ENCODE measurements at places on chromosomes 12 and 14. TPM values are rescaled to one million over a fixed set of nuclear protein-coding genes. Genes with fewer than 3 reads are reported as not detected.
A peak's percentile ranks its signal among the peaks of the same experiment; 100 is the strongest.

The ABCB9 gene
- total RNA-seq, result 3.2 TPM

The RIN3 gene
- total RNA-seq, result 19.3 TPM

GRCh38 chr12:33357181-33357580 lies 82.4 kb downstream of the SYT10 start:
- H3K27me3 ChIP-seq, result no peaks in the 10 kb centered on the region
- H3K27ac ChIP-seq, result no peak overlapping the region
- no peaks in the 10 kb centered on the region for H3K36me3 ChIP-seq
- no peak overlapping the region for H3K4me3 ChIP-seq
- DNase-seq, result no peak

GRCh38 chr14:73026243-73026844 lies 562 bp downstream of the ZFYVE1 start:
- H3K27ac ChIP-seq, result peak overlapping the region; percentile 98
- no peak for DNase-seq
- H3K27me3 ChIP-seq, result no peaks in the 10 kb centered on the region
- H3K4me3 ChIP-seq, result peak overlapping the region; percentile 96
- peaks cover 23% of the 10 kb centered on the region for H3K4me1 ChIP-seq
- peaks cover 30% of the 10 kb centered on the region for H3K36me3 ChIP-seq

- H3K27ac ChIP-seq, result no peak overlapping the region
- no peaks in the 10 kb centered on the region for H3K4me1 ChIP-seq
- peaks cover 39% of the 10 kb centered on the region for H3K27me3 ChIP-seq
Observed at GRCh38 chr12:55692631-55693322, 14.9 kb downstream of the ITGA7 start.

The GALNT6 gene
- 24.8 TPM for total RNA-seq

The LGR5 gene
- total RNA-seq, result not detected

DNA sequence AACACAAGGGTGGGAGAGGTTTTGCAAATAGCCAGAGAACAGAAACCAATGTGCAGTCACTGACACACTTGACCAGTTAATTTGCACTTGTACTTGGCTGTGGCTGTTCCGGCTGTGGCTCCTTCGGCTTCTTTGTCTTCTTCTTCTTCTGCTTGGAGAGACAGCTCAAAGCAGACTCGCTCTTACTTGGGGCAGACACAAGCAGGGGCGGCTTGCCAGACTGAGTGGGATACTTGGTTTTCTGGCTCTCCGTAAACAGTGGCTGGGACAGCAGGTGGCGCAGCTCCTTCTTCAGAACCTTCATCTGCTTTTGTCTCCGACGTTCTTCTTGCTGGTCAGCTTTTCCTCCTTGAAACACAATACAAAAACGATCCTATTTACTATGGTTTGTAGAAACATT lies 25.0 kb downstream of the OTUB2 start:
- H3K4me1 ChIP-seq, result no peaks in the 10 kb centered on the region
- peaks cover 89% of the 10 kb centered on the region for H3K36me3 ChIP-seq
- H3K27me3 ChIP-seq, result no peaks in the 10 kb centered on the region
- H3K27ac ChIP-seq, result no peak overlapping the region
- H3K4me3 ChIP-seq, result no peak overlapping the region
- DNase-seq, result peak; percentile 28

The KERA gene
- not detected for total RNA-seq

GRCh38 chr12:11618046-11618445 lies 31.4 kb upstream of the ETV6 start:
- H3K27ac ChIP-seq, result no peak overlapping the region
- H3K4me1 ChIP-seq, result no peaks in the 10 kb centered on the region
- no peaks in the 10 kb centered on the region for H3K36me3 ChIP-seq
- no peaks in the 10 kb centered on the region for H3K27me3 ChIP-seq

GRCh38 chr12:131443019-131444000 lies 267.6 kb upstream of the SFSWAP start:
- H3K4me3 ChIP-seq, result no peak overlapping the region
- H3K27me3 ChIP-seq, result no peaks in the 10 kb centered on the region
- no peak for DNase-seq

DNA sequence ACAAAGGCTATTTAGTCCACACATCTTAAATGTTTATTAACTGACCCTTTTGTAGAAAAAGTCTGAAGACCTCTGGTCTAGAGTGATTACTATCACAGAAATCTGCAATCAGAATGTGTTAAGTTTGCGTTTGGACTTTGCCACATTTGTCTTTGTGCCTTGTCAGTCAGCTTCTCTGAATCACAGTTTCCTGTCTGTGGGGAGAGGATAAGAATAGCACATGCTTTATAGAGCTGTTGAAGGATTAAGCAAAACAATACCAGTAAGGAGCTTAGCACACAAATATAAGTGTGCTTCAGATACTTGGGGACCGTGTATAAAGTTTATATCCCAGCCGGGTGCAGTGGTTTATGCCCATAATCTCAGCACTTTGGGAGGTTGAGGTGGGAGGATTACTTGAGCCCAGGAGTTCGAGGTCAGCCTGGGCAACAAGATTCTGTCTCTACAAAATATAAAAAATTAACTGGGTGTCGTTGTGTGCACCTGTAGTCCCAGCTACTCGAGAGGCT lies 63.0 kb upstream of the BTG1 start:
- no peaks in the 10 kb centered on the region for H3K36me3 ChIP-seq
- peaks cover 13% of the 10 kb centered on the region for H3K4me1 ChIP-seq
- H3K4me3 ChIP-seq, result no peak overlapping the region
- peak overlapping the region; percentile 69 for H3K27ac ChIP-seq
- peak; percentile 81 for DNase-seq
- H3K27me3 ChIP-seq, result no peaks in the 10 kb centered on the region

- H3K36me3 ChIP-seq, result peaks cover 17% of the 10 kb centered on the region
- peak; percentile 70 for DNase-seq
- H3K4me3 ChIP-seq, result peak within 1 kb of the TSS; percentile 95
- peaks cover 23% of the 10 kb centered on the region for H3K4me1 ChIP-seq
- H3K27ac ChIP-seq, result peak within 1 kb of the TSS; percentile 57
Observed at GRCh38 chr12:121712461-121713256, at the start of gene TMEM120B. TSS of gene TMEM120B (plus strand) at chr12:121712752. CDS start at chr12:121712896, 144 bp downstream.

DNA sequence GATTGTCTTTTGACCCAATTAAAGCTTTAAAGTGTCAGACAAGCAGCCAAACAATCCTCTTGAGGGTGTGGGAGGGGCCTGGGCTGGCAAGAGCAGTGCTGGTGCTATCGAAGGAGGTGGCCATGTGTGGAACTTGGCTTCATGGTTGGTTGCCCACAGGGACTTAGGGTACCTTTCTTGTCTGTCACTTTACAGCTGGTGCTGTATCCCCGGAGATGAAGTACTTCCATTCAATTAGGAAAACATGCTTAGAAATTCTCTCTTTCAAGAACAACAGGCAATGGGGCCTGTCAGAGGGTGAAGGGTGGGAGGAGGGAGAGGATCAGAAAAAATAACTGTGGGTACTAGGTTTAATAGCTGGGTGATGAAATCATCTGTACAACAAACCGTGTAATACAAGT lies 86.5 kb downstream of the DAAM1 start:
- no peak overlapping the region for H3K4me3 ChIP-seq
- no peaks in the 10 kb centered on the region for H3K27me3 ChIP-seq
- H3K27ac ChIP-seq, result peak overlapping the region; percentile 81
- DNase-seq, result peak; percentile 21
- peaks cover 38% of the 10 kb centered on the region for H3K4me1 ChIP-seq
- no peaks in the 10 kb centered on the region for H3K36me3 ChIP-seq

The SOX5 gene
- 0.98 TPM for total RNA-seq

The COCH gene
- total RNA-seq, result 0.23 TPM

GRCh38 chr14:105700622-105701288 lies 174.4 kb downstream of the TMEM121 start:
- peak; percentile 36 for DNase-seq
- H3K27ac ChIP-seq, result peak overlapping the region; percentile 76
- no peak overlapping the region for H3K4me3 ChIP-seq
- H3K36me3 ChIP-seq, result peaks cover 7% of the 10 kb centered on the region

GRCh38 chr12:55955800-55956508 lies 9.9 kb downstream of the PMEL start:
- H3K27ac ChIP-seq, result peak overlapping the region; percentile 32
- peak; percentile 88 for DNase-seq
- no peaks in the 10 kb centered on the region for H3K27me3 ChIP-seq
- H3K4me1 ChIP-seq, result peaks cover 28% of the 10 kb centered on the region

The NEUROD4 gene
- not detected for total RNA-seq

DNA sequence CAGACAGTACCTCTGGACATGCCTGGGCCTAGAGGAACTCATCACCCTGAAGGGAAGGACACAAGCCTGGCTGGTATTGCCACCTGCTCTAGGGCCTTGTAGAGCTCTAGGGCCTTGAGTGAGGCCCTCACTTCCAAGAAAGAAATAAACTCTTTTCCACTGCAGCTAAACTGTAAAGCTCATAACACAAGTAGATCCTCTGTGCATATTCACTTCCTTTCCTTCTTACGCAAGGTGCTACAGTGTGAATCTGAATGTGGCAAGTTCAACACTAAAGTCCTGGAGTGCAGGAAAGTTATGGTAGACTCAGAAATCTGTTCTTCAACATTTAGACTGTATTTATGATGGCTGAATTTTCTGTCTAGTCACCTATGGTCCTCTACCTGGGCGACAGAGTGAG lies 14.5 kb downstream of the RNASE3 start:
- DNase-seq, result no peak
- H3K27me3 ChIP-seq, result peaks cover 18% of the 10 kb centered on the region
- H3K36me3 ChIP-seq, result no peaks in the 10 kb centered on the region
- H3K4me1 ChIP-seq, result no peaks in the 10 kb centered on the region
- no peak overlapping the region for H3K27ac ChIP-seq

- DNase-seq, result no peak
- H3K27me3 ChIP-seq, result peaks cover 9% of the 10 kb centered on the region
- no peaks in the 10 kb centered on the region for H3K36me3 ChIP-seq
- no peak overlapping the region for H3K4me3 ChIP-seq
- no peaks in the 10 kb centered on the region for H3K4me1 ChIP-seq
- H3K27ac ChIP-seq, result no peak overlapping the region
Observed at GRCh38 chr14:90382491-90383125, 14.2 kb upstream of the CALM1 start.

The RASAL1 gene
- total RNA-seq, result not detected

- peaks cover 13% of the 10 kb centered on the region for H3K4me1 ChIP-seq
- peak overlapping the region; percentile 42 for H3K27ac ChIP-seq
- DNase-seq, result no peak
- H3K36me3 ChIP-seq, result peaks cover 8% of the 10 kb centered on the region
Observed at GRCh38 chr14:85583380-85583779, 53.4 kb downstream of the FLRT2 start.

The CLEC9A gene
- not detected for total RNA-seq

- H3K27me3 ChIP-seq, result no peaks in the 10 kb centered on the region
- H3K27ac ChIP-seq, result no peak overlapping the region
- DNase-seq, result no peak
- peaks cover 15% of the 10 kb centered on the region for H3K36me3 ChIP-seq
- H3K4me3 ChIP-seq, result no peak overlapping the region
Observed at GRCh38 chr12:45348986-45349385, 133.1 kb downstream of the ANO6 start.

- no peak for DNase-seq
- H3K36me3 ChIP-seq, result peaks cover 10% of the 10 kb centered on the region
- no peaks in the 10 kb centered on the region for H3K27me3 ChIP-seq
Observed at GRCh38 chr12:18432206-18432605, 170.9 kb downstream of the PIK3C2G start.

DNA sequence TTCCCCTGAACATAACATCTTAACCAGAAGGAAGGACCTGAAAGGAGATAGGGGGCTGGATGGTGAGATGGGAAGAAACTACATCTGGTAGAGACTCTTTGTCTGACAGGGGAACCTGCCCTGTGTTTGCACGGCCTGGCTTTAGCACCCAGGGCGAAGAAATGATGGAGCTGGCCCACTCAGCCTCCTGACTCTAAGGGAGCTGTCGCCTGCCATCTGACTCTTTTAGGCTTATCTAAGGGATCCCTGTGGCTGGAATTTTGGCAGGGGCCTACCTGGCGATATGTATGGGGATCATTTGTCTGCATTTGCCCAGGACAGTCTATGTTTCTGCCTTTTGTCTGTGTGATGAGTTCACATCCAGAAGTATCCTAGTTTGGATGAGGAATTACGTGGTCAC lies 15.6 kb upstream of the CACNA2D4 start:
- H3K4me1 ChIP-seq, result peaks cover 4% of the 10 kb centered on the region
- H3K36me3 ChIP-seq, result no peaks in the 10 kb centered on the region
- H3K4me3 ChIP-seq, result no peak overlapping the region
- peaks cover 26% of the 10 kb centered on the region for H3K27me3 ChIP-seq

DNA sequence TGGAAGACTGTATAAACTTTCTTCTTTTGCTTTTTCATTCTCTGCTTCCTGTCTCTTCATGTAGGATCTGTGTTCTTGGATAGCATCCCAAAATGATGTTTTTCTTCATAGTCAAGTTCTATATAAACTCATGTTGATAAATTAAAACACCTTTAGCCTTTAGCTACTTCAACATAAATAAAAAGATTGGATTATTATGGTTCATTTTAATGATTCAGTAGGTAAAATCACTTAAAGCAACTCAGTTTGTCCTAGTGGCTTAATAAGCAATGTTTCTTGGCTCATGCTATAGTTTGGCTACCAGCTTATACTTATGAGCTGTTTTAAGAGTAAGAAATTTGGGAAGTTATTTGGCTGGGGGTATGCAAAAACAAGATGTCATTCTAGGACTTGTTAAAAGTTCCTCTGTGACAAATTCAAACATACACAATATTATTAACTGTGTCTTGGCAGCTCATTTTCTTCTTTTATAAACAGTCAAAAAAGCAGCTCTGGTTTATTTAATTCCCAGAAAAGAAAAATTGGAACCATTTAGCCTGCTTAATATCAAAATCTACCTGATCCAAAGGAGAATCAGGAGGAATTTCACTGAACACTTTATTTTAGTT lies 111.4 kb downstream of the TMTC3 start:
- no peaks in the 10 kb centered on the region for H3K36me3 ChIP-seq
- peaks cover 11% of the 10 kb centered on the region for H3K4me1 ChIP-seq
- no peak overlapping the region for H3K4me3 ChIP-seq
- H3K27me3 ChIP-seq, result peaks cover 11% of the 10 kb centered on the region
- H3K27ac ChIP-seq, result no peak overlapping the region

The TAS2R43 gene
- total RNA-seq, result not detected

DNA sequence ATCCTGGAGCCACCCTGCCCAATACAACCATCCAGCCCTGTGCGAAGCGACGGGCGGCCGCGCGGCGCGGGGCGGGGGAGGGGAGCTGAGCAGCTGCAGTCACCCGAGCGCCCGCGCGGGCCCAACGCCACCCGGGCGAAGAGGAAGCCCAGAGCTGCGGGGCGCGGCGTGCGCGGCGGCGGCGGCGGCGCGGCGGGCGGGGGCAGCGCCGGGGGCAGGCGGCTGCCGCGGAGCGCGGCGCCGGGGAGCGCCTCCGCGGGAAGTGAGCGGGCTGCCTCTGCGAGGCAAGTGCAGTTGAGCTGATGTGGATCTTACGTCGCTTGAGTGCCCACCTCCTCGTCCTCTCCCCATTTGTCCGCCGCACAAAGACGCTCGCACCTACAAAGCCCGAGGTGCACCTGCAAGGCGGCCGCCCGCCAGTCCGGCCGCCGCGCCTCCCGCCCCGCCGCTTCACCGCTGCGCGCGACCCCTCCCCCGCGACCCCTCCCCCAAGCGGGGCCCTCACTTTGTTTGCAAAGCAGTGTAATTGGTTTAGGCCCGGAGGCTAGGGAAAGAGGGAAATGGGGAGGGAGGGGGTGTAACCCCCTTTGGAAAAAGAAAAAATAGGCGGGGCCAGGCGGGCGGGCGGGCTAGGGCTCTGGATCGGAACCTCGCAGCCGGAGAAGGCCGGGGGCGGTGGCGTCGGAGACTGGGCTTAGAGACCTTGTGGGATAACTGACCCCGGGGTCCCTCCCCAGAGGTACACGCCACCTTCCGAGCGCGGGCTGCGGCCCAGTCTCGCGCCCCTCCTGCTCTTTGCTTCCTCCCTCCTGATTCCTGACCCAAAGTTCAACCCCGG lies at the start of the genes FOXA1 and TTC6:
TSS of gene FOXA1 (minus strand) at position 279 of the 838 bp plus-strand sequence. CDS start at position 2, 277 bp downstream.
TSS of gene TTC6 (plus strand) at position 659 of the 838 bp plus-strand sequence. CDS start 26,436 bp downstream, outside the sequence.
- peak; percentile 55 for DNase-seq
- no peaks in the 10 kb centered on the region for H3K27me3 ChIP-seq
- peak within 1 kb of the TSS; percentile 87 for H3K27ac ChIP-seq
- H3K4me1 ChIP-seq, result peaks cover 7% of the 10 kb centered on the region
